ENCODE measurements at places on chromosomes 2 and 18.

DNA sequence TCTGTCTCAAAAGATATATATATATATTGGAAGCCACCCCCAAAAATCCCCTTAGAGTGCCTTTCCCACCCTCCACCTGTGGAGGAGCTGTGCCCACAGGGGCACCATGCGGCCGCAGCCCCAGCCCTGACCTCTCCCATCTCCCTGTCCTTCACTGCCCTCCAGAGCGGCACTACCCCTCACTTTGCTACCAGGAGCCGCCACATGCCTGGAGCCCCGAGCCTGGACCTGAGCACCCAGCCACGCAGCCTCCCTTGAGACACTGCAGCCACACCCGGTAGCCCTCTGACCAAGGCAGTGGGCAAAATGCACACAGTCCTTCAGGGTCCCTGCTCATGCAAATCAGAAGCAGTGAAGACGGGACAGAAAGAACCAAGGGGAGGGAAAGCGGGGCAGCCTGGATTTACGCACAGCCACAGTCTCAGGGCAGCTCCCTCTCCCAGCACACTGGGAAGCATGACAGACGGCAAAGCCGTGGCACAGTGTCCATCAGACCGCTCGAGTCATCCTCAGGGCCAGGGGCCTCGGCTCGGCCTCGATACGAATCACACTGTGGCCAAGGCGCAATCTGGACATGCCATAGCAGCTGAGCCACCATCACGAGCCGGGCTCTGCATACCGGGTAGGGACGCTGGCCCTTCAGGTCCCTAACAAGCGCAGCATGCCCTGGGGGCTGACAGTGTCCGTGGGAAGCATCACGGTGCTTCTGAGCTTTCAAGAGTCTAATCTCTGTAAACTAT, 10.1 kb downstream of the HDAC4 start:
- no peak for DNase-seq

GRCh38 chr2:23925702-23926289, 1.1 kb downstream of the ATAD2B start:
- DNase-seq = no peak

GRCh38 chr2:216499641-216500218, 1.1 kb downstream of the RPL37A start:
- peak; percentile 43 for DNase-seq

- DNase-seq = no peak
These were observed 59.4 kb downstream of the ANKMY1 start for GRCh38 chr2:240498171-240498957.

DNA sequence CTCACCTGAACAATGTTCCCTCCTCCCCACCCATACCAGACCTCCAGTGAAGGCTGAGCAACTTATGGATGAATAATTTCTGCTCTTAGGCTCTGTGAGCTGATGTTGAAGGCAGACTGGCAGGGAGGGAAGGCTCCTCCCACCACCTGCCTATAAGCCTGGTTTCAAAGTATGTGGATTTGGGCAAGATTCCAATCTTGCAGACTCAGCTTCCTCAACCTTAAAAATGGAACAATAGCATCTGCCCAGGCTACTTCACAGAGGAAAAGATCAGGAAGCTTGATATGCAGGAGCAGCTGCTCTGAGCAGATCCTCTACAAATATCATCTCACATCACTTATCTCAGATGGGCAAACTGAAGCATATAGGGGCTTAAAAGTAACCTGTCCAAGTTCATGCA, 112.2 kb downstream of the ZFP36L2 start:
- DNase-seq = no peak

- no peak for DNase-seq
These were observed 29.9 kb downstream of the HK2 start for GRCh38 chr2:74863802-74864248.

- no peak for DNase-seq
These were observed 516.7 kb downstream of the NR4A2 start for GRCh38 chr2:155815851-155816250.

DNA sequence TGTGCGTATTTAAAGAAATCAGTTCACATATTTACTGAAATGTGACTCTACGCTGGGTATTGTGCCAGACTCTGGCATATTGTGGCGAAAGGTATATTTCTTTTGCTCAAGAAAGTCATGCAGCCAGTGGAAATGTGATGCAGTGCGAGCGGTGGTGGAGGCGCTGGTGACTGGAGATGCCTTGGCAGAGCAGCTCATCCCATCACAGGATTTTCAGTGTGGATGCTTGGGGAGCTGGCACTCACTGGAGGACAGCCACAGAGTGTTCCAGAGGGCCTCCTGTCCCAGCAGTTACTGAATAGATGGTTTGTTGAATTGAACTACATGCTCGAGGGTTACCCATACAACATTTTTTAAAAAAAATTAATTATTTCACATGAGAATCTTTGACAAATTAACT, 117.6 kb downstream of the ZNF407 start:
- DNase-seq = no peak

DNA sequence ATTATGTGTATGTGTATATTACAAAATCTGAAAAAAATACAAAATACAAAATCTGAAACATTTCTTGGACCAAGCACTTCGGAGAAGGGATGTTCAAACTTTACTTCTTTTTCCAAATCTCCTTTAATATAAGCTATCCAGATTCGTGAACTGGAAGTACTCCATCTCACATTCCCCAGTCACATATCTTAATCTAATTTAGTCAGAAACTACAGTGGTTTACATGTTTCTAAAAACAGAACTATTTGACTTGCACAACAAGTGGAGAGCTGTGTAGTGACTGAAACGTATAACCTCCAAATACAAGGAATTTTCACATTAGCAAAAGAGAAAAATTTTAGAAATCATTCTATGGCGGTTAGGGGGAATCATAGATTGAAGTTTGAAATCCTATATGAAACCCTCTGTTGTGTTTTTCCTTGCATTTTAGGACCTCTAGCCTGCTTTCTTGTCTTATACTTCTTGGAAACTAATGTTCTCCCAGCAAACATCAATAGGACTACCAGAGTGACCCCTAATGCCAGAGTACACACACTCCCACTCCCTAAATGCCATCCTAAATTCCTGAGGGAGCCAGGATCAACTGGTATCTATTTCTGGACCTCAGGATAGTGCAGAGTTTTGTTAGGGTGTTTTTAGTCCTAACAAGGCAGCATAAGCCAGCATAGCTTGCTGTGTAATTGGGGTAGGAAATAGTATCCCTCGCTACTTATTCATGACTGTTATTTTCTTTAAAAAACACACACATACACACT, 30.2 kb upstream of the ROCK1 start:
- DNase-seq = no peak

GRCh38 chr2:193556766-193557470, 1362.2 kb upstream of the TMEFF2 start:
- no peak for DNase-seq

- DNase-seq = no peak
These were observed 2135.6 kb upstream of the CELF4 start for GRCh38 chr18:39701055-39701783.

DNA sequence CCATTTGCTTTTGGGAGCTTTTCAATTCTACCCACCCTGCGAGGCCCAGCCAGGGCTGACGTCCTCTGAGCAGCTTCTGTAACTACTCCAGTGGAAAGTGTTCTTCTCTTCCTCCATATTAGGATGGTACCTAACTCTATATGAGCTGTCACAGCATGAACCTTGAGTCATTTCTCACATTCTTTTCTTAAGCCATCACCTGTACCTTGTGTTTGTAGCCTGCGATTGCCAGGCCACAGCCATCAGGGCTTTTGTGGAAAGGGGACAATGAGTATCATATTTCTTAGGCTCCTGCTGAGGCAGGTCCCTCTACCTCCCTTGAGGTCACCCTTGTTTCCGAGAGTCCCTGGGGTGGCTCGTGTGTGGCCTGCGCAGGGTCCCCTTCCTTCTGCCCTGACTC, 144.5 kb upstream of the DLX2 start:
- DNase-seq = no peak

GRCh38 chr18:61832858-61833257, 59.9 kb downstream of the RNF152 start:
- DNase-seq = no peak

DNA sequence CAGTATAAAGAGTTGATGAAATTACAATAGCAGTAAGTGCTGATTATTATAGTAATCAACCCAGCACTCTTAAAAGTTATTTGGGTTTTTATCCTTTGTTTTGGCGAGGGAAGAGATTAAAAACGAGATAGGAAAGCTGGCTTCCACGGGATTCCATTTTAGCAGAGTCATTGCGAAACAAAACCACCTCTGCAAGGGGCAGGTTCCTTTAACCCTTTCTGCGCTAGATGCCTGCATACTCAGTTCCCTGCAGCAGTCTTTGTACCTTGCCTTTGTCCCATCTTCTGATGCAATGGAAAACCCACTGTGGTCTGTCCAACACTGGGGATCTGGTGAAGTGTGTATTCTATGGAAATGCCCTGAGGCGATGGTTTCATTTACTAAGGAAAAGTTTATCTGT, 2.7 kb downstream of the YPEL5 start:
- no peak for DNase-seq

DNA sequence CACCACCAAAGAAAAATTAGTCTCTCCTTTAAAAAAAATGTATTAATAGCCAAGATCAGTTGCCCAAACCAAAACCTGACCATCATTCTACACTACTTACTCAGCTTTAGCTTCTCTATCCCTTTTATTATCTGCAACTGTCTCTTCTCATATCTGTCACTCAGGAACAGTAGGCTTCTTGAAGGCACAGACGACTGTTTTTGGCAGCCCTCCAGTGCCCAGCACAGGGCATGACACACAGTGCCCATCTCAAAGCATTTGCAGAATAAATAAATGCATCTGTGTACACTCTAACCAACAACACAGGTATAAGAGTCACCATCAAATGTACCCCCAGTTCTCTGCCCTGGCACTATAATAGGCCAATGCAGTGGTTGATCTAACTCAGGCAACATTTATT, 117.2 kb downstream of the UXS1 start:
- DNase-seq = no peak

- DNase-seq = no peak
These were observed 71.8 kb downstream of the TMEFF2 start for GRCh38 chr2:192122946-192123345.

DNA sequence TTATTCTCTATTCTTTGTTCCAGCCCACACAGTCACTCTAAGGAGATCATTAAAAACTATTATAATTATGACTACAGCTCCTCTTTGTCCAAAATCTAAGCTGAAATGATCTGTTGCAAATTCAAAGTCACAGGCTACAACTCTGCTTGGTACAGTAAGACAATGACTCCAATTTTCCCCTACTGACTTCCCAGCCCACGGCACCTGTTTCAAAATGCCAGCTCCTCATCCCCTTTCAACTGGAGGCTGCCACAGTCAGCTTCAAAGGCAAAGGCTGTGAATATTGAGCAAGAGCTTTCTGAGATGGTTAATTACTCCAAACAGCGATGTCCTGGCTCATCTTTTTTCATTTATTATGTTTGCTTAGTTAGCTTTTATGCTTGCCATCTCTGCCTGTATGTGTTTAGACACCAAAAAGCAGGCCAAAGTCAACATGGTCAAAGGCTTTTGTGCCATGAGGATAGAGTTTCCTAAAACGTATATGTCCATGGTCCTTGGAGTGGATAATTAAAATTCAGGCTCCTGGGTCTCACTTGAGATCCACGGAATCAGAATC, 141.1 kb downstream of the DOCK10 start:
- no peak for DNase-seq

- no peak for DNase-seq
These were observed 69.5 kb upstream of the PELI1 start for GRCh38 chr2:64213532-64214275.

DNA sequence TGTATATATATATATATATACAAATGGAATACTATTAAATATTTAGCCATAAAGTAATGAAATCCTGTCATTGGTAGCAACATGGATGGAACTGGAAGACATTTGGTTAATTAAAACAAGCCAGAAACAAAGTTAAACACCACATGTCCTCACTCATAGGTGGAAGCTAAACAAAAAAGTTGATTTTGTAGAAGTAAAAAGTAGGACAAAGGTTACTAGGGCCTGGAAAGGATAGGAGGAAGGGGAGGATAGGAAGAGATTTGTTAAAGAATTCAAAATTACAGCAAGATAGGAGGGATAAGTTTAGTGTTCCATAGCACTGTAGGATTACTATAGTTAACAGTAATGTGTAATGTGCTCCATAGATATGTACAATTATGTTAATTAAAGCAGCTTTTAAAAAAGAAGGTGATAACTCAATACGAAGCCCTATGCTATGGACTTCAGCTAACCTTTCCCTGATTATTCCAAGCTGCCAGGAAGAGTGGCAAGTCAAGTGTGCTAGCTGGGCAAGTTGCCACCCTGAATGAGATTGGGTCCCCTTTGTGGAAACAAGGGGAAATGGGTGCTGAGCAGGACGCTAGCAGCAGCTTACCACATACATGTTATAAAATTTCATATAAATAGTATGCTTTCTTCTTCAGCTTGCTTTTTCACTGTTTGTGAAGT, 12.3 kb downstream of the MERTK start:
- no peak for DNase-seq

DNA sequence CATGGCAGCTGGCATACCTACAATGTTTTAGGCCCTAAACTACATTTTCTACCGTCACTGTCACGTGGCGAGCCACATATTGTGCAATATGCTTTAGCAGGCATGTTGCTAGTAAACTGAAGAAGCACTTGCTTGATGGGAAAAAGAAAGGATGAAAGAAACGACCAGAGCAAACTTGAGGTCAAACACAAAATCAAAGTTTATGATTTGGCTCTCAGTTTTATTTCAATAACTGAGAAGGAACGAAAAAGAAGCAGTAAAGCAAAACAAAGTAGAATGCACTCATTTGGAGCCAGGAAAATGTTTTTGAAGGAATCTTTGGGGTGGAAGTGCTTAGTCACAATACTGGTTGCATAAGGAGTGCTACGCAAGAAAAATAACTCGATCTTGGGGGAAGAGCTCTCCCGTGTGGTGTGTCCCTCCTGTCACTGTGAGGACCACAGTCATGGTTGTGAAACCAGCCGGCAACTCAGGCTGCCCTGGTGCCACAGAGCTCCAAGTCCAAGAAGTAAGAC, 349.8 kb downstream of the RBM43 start:
- no peak for DNase-seq

- no peak for DNase-seq
These were observed 361.9 kb upstream of the CHST9 start for GRCh38 chr18:27546991-27547390.

GRCh38 chr2:96267159-96267971, 1.3 kb downstream of the CIAO1 start:
- peak; percentile 62 for DNase-seq

GRCh38 chr18:25223211-25223610, 128.8 kb downstream of the ZNF521 start:
- no peak for DNase-seq

DNA sequence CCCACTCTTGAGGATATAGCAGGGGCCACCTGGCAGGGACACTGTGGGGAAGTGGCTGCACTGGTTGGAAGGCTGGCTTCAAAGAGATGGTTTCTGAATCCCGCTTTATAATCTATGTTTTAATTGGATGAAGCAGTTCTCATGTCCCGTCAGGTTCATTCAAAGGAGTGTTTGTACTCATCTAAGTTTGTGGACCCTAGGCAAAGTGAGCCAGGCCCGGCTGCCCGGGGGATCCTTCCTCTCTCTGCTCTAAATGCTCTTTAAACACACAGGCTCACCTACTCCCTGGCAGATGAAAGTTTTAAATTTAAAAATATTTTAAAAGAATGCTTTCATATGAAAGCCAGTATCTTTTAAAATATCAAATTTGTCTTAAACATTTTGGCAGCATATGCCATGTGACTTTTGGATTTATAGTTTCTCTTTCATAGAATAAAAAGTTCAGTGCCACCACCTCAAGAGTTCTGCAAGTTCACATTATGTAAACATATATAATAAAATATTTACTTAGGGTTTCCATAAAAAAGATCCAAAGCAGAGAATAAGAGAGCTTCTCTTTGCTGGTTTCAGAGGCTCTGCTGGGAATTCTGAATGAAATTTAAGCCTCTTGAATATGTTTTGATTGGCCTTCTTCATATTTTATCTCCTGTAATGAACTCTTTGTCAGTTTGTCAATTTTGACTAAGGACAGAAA, 143.5 kb upstream of the ALPP start:
- no peak for DNase-seq

All from activated T-cell treated with anti-CD3 and anti-CD28 coated beads, Interleukin-2, amount 50 U/mL, for 24 hours (primary cell).